Nucleus accumbens (tissue), 56 donors: ENCODE measurements at places on chromosomes 6 and 20.

GRCh38 chr6:4549556-4550226, 226.5 kb upstream of the CDYL start:
- no peak for DNase-seq

GRCh38 chr20:63657260-63657936, 714 bp upstream of the RTEL1 start:
- no peak for DNase-seq

DNA sequence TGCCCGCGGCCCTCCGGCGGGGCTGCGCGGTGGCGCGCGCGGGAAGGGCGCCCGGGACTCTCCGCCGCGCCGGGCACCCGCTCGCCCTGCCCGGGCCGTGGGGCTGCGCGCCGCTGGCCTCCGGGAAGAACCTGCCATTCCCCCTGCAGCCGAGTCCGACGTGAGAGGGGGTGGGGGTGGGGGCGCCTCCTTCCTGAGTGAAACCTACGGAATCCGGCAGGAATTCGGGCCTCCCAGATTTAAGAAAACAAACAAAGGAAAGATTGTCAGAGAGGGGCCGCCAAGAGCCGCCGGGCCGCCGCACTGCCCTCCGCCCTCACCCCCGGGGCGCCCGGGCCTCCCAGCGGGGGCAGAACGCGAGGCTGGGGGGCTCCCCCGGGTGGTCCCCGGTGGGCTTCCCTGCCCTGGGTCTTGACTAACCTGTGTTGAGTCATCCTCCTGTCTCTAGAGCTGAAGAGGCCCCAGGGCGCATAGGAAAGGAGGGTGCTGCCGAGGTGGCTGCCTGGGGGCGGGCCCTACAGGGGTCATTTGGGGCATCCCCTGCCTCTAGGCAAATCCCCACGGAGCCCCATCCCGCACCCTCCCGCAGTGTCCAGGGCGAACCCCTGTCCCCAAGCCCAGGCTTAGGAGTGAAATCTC, 42.2 kb upstream of the FOXP4 start:
- DNase-seq = no peak

- DNase-seq = no peak
Measured at GRCh38 chr6:96811136-96811535, 26.1 kb downstream of the GPR63 start.

DNA sequence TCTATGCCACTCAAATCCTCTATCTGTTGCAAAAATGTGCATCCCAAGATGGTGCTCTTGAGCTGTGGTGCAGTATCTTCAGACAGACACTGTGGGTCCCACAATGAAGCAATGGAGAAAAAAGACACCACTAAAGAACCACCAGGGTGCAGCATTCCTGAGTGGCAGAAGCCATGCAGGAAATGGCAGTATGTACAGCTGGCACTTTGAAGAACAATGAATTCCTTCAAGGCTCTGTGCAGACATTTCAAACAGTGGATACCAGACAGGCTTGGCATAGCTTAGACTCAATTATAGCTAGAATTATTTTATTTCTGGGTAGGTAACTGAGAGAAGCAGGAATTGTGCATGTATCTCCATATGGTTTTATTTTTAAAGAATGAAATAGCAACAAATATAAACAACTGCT, 24.0 kb upstream of the HDAC2 start:
- DNase-seq = peak; percentile 63

DNA sequence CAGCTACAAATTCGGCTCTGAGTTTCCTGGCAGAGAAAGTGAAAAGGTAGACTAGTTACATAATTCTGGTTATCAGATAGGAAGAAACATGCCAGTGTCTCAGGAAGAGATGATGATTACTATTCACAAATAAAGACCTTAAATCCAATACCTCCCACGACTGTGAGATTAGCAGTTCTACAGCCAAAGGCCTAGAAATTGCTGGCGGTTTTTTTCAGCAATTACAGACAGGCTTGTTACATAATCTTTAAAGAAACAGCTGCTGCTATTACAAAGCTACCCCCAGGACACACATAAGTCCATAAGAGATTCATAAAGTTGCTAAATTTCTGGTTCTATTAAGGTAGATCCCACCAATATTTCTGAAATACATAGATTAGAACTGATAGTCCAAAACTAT, 40.2 kb downstream of the PIGU start:
- no peak for DNase-seq

DNA sequence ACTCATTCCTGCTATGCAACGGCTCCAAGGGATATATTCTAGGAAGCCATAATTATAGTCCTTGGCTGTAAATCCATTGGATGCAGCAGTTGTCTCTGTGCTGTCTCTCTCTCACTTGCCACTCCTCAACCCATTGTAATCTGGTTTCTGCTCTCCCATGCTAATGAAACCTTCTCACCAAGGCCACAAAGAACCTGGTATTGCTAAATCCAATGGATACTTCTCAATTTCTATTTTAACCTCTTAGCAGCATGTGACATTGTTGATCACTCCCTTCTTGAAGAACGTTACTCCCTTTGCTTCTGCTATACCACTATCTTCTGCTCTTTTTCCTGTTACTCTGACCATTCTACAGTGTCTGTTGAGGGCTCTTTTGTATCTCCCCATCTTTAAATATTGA, 39.8 kb upstream of the GCLC start:
- DNase-seq = no peak

- DNase-seq = no peak
Measured at GRCh38 chr6:21429291-21429690, 164.3 kb upstream of the SOX4 start.

GRCh38 chr20:57746832-57747404, 37.1 kb upstream of the PMEPA1 start:
- DNase-seq = no peak

DNA sequence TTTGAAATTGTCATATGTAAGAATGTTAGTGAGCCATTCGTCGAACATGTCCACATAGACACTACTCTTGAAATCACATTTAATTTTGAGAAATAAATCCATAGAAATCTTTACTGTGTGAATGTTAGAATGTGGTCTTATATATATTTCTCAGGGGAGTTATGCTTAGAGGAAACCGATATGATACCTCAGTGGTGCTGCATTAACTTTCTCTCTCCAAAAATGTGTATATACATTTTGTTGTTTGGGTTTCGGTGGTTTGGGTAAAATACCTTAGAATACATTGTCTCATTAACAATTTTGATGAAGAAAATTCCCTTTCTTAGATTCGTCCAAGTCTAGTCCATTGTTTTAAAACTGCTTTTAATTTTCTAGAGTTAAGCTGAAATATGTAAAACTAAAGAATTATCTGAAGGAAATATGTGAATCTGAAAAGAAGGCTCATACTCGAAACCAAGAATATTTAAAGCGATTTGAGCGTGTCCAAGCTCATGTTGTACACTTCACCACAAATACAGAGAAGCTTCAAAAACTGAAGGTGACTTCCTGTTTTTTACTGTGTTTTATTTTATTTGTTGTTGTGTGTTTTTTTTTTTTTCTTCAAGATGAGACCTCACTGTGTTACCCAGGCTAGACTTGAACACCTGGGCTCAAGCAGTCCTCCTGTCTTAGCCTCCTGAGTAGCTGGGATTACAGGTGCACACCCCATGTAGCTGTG, 10.3 kb downstream of the KIZ start:
- no peak for DNase-seq

- DNase-seq = peak; percentile 13
Measured at GRCh38 chr20:44247131-44247571, at the start of gene GDAP1L1. Gene GDAP1L1, plus strand, starts transcription at chr20:44247308. Its CDS starts 27 bp downstream, at chr20:44247335.

DNA sequence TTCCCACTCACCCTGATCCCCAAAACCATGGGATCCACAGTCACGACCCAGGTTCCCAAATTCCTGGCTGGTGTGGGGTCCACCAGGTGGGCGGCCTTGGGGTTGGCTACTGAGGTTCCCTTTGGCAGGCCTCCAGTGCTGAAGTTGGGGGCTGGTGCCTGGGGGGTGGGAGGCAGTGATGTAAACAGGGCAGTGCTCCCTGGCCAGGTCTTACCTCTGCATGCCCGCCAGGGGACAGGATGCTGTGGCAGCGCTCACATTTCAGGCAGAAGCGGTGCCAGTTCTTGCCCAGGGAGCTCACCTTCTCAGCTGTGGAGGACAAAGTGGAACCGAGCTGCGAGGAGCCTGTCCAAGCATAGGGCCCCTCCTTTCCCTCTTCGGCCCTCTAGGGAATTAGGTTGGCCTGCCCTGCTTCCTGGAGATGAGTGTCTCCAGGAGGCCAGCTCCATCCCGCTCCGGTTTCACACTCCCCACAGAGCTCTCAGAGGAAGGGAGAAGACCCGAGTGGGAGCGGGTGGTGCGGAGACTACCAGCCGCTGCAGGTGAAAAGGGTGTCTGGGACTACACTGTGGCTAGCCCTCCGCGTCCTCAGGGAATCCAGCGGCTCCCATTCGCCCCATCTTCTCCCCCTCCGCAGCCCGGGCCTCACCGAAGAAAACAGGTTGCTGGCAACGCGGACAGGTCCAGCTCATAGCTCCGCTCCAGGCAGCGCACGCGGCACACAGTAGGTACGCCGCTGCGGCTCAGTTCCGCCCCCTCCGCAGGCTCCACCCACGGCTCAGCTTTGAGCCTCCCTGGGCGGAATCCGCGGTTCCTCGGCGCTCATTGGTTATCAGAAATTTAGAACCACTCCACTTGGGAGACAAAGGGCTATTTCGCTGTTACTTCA, at the start of gene CRIP3:
Gene CRIP3, minus strand, starts transcription at position 726 of the 889 bp plus-strand sequence. Its CDS starts 34 bp downstream, at position 692.
- no peak for DNase-seq
